ENCODE measurements at places on chromosomes 2 and 18.

DNA sequence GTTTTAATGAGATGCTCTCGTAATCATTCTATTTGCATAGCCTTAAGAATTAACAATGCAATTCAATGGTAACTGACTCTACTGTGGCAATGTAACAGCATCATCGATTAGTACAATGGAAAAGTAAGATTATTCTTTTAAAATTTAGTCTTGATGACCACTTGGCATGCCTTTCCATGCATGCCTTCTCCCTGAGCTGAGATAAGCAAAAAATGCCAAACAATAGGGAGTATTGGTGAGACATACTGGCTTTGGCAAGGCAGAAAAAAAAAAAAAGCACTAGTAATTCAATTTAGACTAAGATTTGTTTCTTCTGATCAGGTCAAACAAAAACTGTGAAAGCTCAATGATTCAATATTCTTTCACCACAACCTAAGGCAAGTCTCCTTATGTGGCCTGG, 110.8 kb upstream of the TRIB2 start:
- no peak for DNase-seq

- peak; percentile 86 for DNase-seq
Measured at GRCh38 chr2:208254118-208254870, 577 bp downstream of the IDH1 start.

- no peak for DNase-seq
Measured at GRCh38 chr2:15763822-15764682, 172.4 kb downstream of the DDX1 start.

- DNase-seq, result no peak
Measured at GRCh38 chr2:70574109-70574508, 20.5 kb upstream of the TGFA start.

DNA sequence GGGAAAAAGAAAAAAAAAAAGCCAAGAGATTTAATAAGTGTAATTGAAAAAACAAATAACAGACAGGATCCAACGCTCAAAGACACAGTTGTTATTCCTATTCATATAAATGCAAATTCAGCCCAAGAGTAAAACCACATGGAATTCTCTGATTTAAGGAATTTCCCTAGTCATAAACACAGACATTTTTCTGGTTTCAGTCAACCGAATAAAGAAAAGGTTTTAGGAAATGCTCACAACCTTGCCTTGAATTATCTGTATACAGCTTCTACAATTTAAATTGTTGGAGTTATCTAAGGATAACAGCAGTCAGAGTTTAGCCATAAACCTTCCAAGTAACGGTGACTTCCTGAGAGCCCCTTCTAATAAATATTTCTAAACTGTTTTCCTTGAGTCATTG, 122.7 kb downstream of the VWC2L start:
- no peak for DNase-seq

GRCh38 chr18:60027397-60027796, 127.6 kb downstream of the PMAIP1 start:
- DNase-seq, result no peak

- no peak for DNase-seq
Measured at GRCh38 chr2:97719362-97720155, 6.2 kb downstream of the ZAP70 start.

GRCh38 chr2:234243871-234244565, 193.5 kb downstream of the SPP2 start:
- DNase-seq, result no peak

GRCh38 chr2:167048829-167049228, 160.5 kb downstream of the XIRP2 start:
- DNase-seq, result no peak
